ENCODE measurements at places on chromosomes 2 and 18.

- DNase-seq: no peak
Measured at GRCh38 chr2:124538549-124538948, 513.5 kb downstream of the CNTNAP5 start.

- no peak for DNase-seq
Measured at GRCh38 chr2:16881122-16881521, 215.5 kb upstream of the CYRIA start.

- DNase-seq: peak; percentile 75
Measured at GRCh38 chr2:241739651-241740050, 5.2 kb downstream of the D2HGDH start.

- DNase-seq: no peak
Measured at GRCh38 chr2:14303366-14304115, 329.0 kb upstream of the LRATD1 start.

GRCh38 chr2:198465970-198466369 is 661.6 kb downstream of the PLCL1 start:
- no peak for DNase-seq

DNA sequence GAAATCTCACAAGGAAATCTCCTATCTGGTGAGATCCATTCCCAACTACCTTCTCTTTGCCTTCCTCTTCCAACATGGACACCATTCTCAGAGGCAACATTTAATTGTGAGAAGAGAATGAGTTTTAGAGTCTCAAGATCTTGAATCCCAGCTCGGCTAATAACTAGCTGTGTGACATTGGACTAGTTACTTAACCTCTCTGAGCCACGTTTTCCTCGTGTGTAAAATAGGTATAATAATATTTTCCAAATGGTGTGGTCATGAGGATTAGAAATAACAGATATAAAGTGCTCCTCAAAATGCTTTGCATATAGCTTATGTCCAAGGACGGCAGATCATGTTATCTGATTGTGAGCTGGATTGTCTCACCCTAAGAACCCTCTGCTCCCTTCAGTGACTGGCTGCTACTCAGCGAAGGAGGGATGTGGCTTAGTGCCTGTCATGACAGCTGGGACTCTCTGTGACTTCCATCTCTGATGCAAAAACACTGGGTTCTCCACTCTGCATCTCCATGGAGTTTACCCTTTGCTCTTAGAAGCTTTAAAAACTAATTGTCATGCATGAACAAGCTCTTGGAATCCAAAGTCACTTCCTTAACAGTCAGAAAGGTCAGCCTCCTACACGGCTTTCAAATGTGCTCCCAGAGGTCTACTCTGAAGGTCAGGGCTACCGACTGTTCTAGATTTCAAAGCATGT is 38.4 kb upstream of the MRPL19 start:
- no peak for DNase-seq

- no peak for DNase-seq
Measured at GRCh38 chr2:173353556-173353955, 1.1 kb upstream of the CDCA7 start.

- DNase-seq: no peak
Measured at GRCh38 chr2:209458008-209458979, 34.4 kb downstream of the MAP2 start.

- no peak for DNase-seq
Measured at GRCh38 chr2:177573120-177573519, 180.5 kb downstream of the AGPS start.

DNA sequence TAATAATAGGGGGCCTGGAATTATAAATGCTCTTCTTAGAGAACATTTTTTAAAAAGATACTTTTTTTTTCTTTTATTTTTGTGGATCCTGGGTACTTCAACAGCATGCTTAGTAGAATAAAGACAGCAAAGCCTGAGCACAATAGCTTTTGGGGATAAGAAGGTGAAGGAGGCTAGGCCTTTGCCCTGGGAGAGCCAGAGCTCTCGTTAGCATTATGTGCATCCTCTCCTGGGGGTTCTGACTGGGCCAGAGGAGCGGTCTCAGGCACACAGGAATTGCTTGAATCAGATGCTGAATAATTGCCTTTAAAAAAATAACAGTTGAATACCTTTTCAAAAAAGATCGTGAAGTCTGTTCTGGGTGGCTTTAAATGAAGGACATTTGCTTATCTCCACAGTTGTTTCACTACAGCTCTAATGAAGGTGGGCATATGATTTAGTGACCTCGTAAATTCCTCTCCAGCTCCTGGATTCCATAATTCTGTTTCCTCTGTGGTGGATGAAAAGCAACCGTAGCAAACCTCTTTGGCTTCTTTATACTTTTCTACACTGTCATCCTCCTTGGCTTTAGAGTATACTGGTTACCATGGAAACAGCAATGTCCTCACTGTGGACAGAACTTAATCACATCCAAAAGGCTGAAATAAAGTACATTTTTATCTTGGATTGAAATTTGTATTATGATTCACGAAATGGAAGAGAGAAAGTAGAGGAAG is 133.8 kb downstream of the MAIP1 start:
- DNase-seq: no peak

DNA sequence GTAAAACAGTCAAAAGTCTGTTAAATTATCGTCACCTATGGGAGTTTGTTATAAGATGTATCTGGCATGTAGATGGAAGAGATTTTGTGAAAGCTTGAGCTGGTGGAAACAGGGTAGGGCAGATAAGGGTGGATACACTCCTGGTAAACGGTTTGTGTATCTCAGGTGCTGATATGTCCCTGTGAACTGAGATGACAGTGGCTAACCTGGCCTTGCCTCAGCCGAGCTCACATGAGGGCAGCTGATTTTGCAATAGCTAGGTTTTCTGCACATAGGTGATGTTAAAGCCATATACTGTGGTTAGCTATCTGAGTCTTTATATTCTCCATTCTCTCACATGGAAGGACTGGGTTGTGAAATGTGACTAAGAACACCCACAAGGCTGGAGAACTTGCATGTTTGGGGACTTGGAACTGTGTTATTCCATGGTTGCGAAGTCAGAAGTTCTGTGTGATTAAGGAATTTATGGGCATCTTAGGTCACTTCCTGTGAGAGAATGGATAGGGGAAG is 205.1 kb downstream of the TPGS2 start:
- DNase-seq: no peak

- DNase-seq: no peak
Measured at GRCh38 chr2:182585001-182585400, 131.1 kb upstream of the DNAJC10 start.

DNA sequence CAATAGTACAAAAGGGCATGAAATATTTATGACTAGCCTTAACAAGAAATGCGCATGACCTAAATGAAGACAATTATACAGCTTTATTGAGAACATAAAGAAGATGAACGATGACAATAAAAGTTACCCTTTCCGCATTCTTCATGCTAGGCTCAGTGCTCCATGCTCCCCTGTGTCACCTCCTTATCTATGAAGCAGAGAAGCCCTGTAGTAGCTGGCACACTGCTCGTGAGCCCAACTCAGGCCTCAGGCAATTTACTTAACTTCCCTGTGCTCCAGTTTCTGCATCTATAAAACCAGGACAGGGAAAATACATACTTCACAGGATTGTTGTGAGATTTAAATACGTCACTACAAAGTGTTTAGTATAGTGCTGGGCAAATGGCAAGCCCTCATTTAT is 34.5 kb upstream of the NABP1 start:
- no peak for DNase-seq

DNA sequence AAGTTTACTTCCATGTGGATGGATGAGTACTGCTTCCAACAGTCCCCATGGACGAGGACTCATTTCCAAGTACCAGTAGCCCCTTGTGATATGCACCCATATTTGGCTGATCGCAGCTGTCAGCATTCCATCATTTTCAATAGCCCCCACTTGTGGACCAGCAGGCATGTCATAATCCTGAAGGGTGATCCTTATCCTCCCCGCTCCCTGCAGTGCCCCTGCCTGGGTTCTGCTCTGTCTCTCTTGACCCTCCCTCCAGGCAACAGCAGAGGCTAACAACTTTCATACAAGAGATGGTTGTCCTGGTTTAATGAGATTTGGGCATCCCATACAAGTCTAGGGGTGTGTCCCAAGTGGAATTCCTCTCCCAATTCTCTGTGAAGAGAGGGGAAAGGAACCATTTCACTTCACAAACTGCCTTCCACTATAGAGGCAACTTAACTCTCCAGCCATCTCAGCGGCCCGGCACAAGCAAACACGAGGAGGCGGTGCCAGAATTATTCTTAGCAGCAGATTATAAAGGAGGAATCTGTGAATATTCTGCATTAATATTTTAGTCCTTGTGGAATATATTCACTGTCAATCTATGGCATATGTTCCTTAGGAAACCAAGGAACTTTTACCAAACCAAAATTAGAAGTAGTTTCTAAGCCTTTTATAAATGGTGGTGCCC is 110.7 kb downstream of the RTN4 start:
- DNase-seq: no peak

DNA sequence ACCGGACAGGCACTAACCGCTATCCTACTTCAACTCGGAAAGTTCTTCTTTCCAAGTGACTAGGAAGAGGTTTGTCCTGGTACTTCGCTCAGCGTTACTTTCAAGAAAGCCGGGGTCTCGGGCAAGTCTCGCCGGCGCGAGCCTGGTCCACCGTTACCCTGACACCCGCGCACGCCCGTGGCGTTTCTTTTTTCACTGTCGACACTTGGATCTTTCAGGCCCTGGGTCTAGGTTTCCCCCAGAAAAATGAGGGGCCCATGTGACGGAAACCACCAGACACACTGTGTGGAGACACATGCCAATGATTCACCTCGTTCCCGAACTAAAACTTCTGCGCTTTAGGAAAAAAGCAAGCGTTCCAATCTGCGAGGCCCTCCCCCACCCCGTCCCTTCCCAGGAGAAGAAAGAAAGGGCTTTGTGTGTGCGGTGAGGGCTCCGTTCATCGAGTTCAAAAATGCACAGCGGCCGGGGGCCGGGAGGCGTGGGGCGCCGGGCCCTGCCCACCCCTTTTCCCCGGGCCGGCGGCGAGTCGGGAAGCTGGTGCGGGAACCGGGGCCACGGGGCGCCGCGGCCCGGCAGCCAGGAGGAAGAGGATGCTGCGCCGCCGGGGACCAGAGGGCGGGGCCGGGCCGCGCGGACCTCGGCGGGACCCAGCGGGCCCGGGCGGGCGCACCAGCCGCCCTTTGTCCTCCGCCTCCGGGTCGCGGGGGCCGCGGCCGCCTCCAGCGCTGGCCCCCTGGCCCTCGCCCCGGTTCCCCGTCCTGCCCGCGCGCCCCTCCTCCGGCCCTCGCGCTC is 2.6 kb downstream of the ZNF521 start:
- no peak for DNase-seq

- DNase-seq: no peak
Measured at GRCh38 chr2:108884619-108885018, 98.0 kb downstream of the CCDC138 start.

GRCh38 chr2:120702061-120702460 is 33.6 kb upstream of the GLI2 start:
- DNase-seq: no peak

DNA sequence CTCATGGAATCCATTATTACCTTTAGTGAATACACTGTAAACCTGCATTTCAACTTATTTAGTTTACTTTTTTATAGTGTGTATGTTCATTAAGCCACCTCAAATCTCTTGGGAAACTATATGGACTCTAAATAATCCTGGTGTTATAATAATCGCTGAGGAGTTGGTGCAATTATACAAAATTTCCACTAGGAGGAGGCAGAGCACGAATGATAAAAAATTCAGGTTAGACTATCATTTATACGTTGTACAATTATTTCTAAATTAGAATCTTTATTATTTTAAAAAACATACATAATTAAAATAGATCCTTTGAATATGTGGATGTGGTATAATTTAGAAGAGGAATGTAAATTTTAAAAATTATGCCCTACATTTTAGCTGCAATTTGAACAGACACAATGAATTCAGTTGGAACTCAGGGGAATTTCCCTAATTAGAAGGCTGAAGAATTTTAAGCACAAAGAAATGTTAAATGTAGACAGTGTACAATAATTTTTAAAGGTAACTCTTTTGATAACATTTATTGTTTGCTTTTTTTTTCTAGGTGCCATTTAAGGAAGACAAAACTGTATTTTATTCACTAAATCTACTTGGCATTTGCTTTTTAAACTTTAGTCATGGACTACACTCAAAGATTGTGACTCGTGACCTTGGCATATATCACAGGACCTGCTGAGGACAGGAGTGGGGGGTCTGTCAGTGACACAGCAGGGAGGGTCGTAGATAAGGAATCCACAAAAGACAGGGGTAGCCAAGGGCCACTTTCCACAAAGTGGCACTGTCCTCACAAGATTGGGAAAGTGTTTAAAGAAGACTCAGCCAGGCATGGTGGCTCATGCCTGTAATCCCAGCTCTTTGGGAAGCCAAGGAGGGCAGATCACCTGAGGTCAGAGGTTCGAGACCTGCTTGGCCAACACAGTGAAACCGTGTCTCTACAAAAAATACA is 45.5 kb downstream of the RAB12 start:
- no peak for DNase-seq

DNA sequence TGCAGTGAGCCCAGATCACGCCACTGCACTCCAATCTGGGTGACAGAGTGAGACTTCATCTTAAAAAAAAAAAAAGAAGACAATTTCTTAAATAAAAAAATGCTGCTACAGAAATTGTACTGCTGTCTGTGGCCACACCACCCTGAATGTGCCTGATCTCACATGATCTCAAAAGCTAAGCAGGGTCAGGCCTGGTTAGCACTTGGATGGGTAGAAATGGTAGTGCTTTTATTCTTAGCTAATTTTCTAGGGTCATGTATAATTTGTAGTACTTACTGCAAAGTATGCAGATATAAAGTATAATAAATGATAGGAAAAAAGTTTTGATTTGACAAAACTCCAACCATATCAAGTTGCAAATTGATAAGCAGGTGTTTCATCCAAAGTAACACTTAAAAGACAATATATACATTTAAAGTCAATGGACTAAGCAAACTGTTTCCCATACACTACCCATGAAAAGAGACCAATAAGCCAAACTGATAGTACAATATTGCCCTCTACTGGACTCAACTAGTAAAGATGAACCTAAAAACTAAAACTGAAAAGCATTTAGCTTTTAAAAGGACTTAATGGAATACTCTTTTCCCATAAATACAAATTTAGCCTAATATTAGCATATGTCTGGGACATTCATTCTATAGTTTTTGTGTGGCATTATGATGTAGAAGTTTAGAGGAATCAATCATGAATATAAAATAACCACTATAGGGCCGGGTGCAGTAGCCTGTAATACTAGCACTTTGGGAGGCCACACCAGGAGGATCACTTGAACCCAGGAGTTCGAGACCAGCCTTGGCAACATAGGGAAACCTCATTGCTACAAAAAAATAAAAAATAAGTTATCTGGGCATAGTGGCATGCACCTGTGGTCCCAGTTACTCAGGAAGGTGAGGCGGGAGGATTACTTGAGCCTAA is 18.6 kb upstream of the PEX13 start:
- DNase-seq: no peak

- no peak for DNase-seq
Measured at GRCh38 chr18:21830532-21830931, 89.9 kb downstream of the MIB1 start.

DNA sequence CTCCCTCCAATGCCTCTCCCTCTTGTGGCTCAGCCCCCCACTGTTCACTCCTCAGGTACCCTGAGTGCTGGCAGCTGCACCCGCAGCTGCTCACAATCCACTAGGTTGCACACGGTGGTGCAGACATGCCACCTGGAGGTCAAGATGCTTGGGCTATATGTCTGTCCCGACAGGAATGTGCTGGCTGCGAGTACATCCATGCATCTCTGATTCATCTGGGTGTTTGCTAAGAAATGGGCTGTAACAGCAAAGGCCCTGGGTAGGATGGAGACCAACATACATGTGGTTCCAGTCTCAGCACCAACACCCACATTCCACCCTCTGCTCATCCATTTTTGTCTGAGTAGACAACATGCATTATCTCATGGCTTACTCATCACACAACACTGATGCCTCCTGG is 31.3 kb downstream of the ANKMY1 start:
- no peak for DNase-seq

GRCh38 chr2:109594246-109594885 is 19.4 kb downstream of the SEPTIN10 start:
- no peak for DNase-seq

GRCh38 chr2:65372619-65373018 is 59.8 kb downstream of the SPRED2 start:
- DNase-seq: no peak
